SK-N-DZ (cell line): ENCODE measurements at places on chromosomes 1 and 21.

- DNase-seq: no peak
Observed at GRCh38 chr1:227372726-227373130, 54.4 kb upstream of the CDC42BPA start.

GRCh38 chr1:2174348-2175054 lies 20.1 kb downstream of the FAAP20 start:
- peak; percentile 58 for DNase-seq

GRCh38 chr1:23525558-23526250 lies 5.3 kb downstream of the E2F2 start:
- no peak for DNase-seq

DNA sequence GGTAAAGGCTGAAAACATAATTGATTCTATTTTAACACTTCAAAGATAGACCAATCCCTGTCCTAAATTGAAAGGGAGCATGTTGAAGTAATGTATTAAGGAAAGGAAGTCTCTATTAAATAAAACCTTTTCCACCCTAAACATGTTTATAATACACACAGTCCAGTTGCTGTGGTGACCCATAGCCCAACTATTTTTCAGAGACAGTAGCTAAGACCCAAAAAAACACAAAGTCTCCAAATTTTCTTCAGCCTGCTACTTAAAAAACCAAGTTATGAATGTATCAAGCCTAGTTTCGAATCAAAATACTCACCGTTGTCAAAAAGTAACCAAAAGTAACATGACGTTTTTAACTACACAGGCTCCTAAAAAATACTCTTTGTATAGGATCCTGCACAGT lies 1.6 kb downstream of the ELK4 start:
- DNase-seq: no peak

GRCh38 chr1:203219934-203220333 lies 9.5 kb downstream of the CHIT1 start:
- no peak for DNase-seq

- DNase-seq: peak; percentile 91
Observed at GRCh38 chr1:234544087-234544579, 65.2 kb upstream of the TARBP1 start.

- DNase-seq: no peak
Observed at GRCh38 chr1:45815667-45816458, 12.5 kb downstream of the MAST2 start.

- no peak for DNase-seq
Observed at GRCh38 chr1:92599184-92599583, 112.5 kb upstream of the GFI1 start.
